AG09309 (cell line): ENCODE measurements at places on chromosomes 1 and 21.

GRCh38 chr1:90704817-90705216 is 12.3 kb downstream of the BARHL2 start:
- no peak for DNase-seq

- peak; percentile 29 for DNase-seq
Measured at GRCh38 chr21:34693192-34693810, 24.5 kb downstream of the CLIC6 start.

DNA sequence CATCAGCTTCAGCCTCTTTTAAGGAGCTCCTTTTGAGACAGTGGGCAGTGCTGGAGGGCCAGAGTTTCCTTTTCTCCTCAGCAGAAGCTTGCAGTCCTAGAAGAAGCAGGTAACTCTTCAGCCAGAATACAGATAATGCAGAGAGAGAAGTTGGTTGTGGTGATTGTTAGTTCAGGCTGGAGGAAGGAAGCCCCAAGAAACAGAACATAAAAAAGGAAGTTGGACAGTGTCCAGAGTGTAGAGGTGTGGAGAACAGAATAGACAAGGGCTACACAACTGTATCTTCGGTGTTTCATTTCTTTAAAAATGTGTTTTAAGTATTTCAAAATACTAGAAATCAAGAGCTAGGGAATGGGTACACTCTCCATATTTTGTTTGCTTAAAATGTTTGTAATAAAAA is 6.4 kb upstream of the TACSTD2 start:
- DNase-seq: no peak

- DNase-seq: no peak
Measured at GRCh38 chr1:2598329-2598931, 11.9 kb downstream of the PRXL2B start.

DNA sequence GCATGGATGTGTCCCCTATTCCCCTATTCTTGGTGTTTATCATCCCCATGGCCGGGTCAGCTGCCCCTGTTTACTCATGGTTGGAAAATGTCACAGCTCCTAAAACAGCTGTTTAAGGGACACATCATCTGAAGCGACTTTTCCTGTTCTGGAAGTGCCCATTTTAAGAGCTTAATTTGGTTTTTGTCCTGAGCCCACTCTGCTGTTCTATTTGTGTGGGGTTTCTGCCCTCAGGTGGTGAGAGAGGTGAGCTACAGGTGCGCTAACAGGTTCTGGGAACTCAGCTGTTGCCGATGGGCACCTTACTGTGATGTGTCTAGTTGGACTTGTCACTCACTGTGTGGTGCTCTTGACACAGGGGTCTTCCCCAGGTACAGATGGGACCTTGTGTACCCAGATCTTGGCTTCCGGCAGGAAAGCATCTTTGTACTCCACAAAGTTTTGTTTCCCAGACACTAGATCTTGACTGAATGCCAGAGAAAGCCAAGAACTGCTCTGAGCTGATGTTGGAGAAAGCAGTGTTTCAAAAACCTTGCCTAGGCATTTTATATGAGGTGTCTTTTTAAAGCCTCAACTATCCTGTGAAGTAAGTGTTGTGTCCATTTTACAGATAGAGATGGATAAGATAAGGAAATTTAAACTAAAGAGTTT is 59.0 kb upstream of the CD1D start:
- DNase-seq: no peak

DNA sequence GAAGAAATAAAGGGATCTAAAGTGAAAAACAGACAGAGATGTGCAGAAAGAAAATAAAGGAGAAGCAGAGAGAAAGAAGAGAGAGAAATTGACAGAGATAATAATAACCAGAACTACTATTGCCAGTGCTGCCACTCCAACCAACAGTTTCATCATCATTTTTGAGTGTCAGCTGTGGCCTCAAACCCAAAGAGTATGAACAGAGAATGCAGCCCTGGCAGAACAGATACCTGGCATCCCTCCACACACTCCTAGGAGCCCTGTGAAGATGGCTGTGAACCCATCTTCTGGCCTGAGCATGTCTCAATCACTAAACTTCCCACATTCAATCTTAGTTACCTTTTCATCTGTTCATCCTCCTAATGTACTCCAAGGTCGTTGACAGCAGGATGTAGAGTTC is 385.8 kb upstream of the NFIA start:
- DNase-seq: no peak

- no peak for DNase-seq
Measured at GRCh38 chr1:110098222-110099026, 13.8 kb upstream of the UBL4B start.

DNA sequence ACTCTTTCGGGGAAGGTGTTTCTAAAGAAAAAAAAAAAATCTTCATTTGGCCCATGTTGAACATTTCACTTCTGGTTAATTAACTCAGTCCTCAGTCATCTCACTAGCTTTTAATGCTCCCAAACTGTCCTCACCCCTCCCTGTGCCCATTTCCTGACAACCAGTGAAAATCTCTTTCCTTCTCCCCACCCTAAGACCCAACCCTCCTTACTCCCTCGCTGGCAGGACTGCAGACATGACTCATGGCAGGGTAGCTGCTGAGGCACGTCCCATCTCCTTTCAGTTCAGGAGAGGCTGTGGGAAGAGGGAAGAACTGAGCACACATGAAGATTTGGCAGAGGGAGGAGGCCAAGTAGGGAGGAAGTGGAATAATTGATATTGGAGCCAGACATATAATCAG is 12.6 kb downstream of the PKP1 start:
- no peak for DNase-seq

DNA sequence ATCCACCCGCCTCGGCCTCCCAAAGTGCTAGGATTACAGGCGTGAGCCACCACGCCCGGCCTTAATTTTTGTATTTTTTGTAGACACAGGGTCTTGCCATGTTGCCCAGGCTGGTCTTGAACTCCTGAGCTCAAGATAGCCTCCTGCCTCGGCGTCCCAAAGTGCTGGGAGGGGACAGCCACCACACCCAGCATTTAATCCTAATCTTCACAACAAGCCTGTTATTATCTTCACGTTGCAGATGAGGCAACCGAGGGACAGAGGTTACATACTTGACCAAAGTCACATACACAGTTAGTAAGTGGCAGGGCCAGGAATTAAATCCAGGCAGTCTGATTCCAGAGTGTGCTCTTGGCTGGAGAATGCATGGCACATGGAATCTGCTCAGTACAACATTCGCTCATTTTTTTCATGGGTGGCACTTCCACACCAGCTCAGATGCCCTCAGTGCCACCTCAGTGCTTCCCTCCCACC is 4.8 kb upstream of the GPR37L1 start:
- DNase-seq: no peak

GRCh38 chr1:117436513-117436912 is 69.3 kb downstream of the MAN1A2 start:
- no peak for DNase-seq

DNA sequence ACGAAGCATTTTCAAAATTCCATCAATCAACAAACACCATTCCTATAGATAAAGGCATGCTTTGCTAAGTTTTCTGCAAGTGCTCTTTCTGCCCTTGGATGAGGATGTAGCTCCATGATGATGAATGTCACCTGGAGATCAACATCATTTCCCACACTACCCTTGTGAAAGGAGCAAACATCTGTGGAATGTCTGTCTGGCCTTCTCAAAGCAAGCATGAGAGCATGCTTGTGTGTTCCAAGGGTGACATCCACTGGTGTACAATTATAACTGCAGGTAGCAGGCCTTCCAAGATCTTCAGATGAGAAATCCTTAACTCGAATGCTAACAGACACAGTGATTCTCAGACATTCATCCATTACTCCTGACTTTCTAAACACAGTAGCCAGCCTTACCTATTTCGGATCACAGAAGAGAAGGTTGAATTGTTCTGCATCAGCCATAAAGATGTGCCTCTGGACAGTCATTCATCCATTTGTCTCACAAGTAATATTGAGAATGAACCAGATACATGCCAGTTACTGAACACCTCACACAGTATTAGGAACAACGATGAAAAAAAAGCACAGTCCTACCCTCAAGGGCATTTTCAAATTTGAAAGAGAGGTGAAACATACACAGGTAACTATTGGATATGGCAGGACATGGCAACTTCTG is 162.4 kb downstream of the TPR start:
- peak; percentile 85 for DNase-seq

GRCh38 chr1:184753117-184753516 is 1.5 kb downstream of the EDEM3 start:
- DNase-seq: no peak

DNA sequence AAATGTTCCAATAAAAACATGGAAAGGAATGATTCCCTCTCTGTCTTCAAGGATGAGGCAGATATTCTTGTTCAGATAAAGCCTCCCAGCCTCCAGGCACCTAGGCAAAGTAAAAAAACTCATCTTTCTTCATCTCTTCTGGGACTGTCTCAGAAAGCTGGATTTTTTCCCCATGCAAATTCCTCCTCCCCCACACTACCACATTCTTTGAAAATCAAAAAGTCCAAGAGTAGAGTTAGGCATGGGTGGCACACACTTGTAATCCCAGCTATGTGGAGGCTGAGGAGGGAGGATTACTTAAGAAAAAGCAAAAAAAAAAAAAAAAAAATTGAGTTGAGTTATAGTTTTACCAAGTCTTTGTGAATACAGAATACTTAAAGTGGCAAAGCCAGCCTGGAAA is 82.8 kb downstream of the GLUL start:
- DNase-seq: no peak

GRCh38 chr21:42711667-42712066 is 58.2 kb downstream of the PDE9A start:
- no peak for DNase-seq

DNA sequence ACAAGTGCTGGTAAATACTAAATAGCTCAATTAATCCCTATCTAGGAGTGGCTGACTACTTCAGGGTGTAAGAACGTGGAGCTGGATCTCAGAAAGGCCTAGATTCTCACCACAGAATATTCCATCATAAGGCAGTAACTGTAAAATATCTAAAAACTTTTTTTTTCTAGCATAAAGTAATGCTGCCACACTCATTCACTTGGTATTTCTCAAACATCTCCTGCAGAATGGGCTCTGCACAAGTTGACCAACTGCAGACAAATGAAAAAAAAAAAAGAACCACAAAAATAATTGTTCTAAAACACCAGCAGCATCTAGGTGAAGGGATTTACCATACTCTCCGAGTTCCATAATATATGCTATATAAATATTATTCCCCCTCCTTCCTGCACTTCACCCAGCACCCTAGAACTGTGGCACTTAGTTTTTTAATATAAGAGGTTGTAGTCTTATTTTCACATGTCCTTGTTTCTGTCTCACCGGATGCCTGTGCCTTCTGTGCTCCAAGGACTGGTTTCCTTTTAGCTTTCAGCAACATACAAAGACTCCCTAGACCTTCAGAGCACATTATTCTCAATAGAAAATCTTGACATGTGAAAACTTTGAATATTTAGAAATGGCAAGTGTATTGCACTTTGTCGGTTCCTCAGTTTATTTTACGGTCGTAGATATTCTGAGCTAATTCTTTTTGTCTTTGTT is 8.9 kb downstream of the VSIG8 start:
- DNase-seq: no peak

DNA sequence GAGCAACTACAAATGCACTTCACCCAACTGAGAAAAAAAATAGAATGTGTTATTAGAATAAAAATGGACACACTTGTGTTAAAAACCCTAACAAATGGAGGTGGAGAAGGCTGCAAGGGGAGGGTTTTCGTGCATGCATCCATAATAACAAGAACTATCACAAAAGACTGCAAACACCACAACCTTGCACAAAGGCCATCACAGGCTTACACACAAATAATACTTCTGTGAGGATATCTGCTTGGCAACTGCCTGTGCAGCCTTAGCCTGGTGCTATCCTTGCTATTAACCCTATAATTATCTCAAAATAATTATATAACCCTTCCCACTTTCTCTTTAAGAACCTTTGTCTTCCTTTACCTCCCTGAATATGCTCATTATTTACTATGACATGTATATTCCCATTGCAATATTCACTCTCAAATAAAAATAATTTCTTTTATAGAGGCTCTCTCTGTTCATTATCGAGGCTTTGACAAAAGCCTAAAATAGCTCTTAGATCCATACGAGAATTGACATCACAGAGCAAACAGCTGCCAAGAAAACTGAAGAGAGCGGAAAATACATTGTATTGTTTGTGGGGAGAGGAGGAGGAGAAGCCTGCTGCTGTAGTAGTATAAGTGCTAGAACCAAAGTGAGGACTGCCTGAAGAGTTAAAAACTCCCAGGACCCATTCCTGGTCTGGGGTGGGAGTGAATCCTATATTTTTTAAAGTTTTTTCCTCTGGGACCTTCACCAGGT is 1768.7 kb downstream of the BRINP3 start:
- no peak for DNase-seq

DNA sequence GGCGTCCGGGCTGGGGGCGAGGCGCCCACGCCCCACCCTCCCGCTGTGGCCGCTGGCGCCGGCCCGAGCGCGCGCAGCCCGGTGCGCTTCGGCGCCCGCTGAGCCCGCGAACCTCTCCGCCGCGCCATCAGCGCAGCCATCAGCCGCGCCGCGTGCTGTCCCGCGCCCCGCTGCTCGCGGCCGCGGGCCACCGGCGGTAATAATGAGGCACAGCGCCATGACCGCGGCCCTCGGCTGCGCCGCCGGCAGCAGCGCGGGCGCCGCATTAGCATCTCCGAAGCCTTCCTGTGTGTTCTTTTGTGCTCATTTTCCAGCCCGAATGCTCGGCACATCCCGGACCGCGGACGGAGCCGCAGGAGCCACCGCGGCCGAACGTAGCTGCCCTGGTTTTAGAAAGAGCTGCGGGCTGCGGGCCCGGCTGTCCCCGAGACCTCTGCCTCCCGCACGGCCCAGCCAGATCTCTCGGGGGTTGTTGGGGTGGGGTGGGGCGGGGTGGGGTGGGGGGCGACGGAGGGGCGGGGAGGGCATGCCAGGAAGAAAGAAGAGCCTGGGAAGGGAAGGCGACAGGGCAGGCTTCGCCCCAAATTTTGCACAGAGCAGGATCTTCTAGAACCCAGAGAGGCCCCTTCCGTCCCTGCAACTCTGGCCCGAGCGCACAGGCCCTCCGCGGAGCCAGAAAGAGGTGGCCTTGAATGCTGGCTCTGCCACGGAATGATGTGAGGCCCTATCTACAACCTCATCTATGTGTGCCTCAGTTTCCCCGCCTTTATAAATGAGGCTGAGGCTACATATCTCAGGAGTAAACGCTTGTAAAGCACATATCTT is 55.3 kb downstream of the RRAGC start:
- DNase-seq: no peak

DNA sequence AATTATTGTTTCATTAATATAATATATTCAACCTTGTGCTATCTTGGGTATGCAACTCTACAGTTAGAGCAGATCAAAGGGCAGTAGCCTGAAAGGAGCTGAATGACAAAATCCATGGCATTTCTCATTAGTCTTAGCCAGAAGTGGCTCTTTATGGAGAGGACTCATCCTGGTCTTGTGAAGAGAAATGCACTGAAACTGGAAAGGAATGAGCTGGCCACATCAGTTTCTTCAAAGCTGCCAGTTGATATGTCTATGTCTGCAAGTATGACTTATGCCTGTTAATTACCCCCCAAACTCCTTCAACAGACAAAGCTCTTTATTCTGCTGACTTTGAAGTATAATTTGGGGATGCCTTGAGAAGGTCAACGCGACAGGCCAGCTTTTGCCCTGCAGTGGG is 119.0 kb upstream of the UBE2U start:
- no peak for DNase-seq

GRCh38 chr1:101406681-101407080 is 169.9 kb downstream of the S1PR1 start:
- DNase-seq: no peak
